ENCODE measurements at places on chromosomes 6 and 20. TPM values are rescaled to one million over a fixed set of nuclear protein-coding genes. Genes with fewer than 3 reads are reported as not detected.
A peak's percentile ranks its signal among the peaks of the same experiment; 100 is the strongest.

GRCh38 chr6:37190159-37190535 is 20.2 kb downstream of the PIM1 start:
- DNase-seq, result no peak

FLRT3 gene
- total RNA-seq, result 77.7 TPM

GRCh38 chr20:59561614-59562277 is 42.6 kb upstream of the PHACTR3 start:
- no peak for DNase-seq

- peak; percentile 60 for DNase-seq
Observed at GRCh38 chr20:62267543-62267942, 29.2 kb downstream of the OSBPL2 start.

DYNLT2 gene
- total RNA-seq, result 3.8 TPM

SEL1L2 gene
- total RNA-seq, result 0.52 TPM

DNA sequence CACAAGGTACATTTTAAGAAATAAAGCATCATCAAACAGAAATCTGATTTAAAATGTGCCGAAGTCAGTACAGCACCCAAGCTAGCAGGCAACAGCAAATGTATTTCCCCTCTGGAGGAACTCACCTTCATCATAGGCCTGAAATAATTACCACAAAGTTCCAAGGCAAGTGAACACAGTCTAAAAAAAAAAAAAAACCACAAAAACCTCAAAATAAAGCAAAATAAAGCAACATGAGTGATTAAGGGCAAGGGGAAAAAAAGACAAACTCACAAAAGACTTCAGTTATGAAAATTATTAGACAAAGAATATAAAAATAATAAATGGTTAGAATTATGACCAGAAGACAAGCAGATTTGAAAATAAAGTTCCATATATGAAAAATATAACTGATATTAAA is 10.4 kb downstream of the GPR63 start:
- DNase-seq, result no peak

- DNase-seq, result no peak
Observed at GRCh38 chr6:69835414-69836179, 30.8 kb upstream of the COL19A1 start.

DNA sequence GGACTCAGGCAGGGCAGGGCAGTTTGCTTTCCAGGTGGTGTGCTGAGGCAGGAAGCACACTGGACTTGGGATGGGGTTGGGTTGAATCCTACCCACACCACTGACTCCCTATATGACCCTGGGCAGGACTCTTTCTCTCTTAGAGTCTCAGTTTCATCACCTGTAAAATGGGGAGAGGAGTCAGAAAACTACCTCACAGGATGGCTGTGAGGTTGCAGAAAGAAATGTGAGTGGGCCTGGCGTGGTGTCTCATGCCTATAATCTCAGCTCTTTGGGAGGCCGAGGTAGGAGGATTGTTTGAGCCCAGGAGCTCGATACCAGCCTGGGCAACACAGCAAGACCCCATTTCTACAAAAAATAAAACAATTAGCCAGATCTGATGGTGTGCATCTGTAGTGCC is 67.2 kb downstream of the CD40 start:
- no peak for DNase-seq

TBXT gene
- not detected for total RNA-seq

RAET1E gene
- total RNA-seq, result 5.5 TPM

DNA sequence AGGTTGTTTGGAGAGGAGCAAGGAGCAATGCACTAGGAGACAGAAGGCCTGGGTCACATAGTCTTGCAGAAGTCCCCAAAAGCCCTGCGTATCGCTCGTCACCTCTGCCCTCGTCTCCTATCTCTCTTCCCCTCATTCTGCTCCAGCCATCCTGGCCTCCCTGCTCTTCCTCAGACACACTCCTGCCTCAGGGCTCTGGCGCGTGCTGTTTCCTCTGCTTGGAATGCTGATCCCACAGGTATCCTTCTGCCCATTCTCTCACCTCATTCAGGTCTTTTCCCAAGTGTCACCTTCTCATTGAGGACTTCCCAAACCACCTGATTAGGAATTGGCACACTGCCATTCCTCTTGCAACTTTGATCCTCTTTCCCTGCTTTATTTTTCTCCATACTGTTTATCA is 9.0 kb upstream of the SLC2A10 start:
- DNase-seq, result no peak

GRCh38 chr20:60583741-60584140 is 625.5 kb downstream of the CDH26 start:
- no peak for DNase-seq

DNA sequence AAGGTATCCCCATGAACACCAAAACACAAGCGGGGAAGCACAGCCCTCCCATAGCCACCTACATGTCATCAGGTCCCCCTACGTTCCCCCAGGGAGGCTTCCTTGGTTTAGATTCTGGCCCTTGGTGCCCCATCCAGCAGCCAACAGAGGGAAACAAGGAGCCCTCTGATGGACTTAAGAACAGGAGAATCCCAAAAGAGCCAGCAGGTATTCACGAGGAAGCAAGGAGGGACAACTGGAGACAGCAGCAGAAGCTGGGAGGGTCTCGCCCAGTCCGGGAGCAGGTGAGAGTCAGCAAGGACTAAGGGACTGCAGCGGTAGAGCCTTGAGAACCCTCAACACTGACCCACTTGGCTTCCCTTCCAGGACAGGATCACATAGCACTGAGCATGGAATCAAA is 58.4 kb upstream of the TOP1 start:
- DNase-seq, result peak; percentile 27

KHDC1L gene
- total RNA-seq, result not detected

- no peak for DNase-seq
Observed at GRCh38 chr6:52909131-52909530, 367 bp downstream of the GSTA3 start.

F13A1 gene
- 61.0 TPM for total RNA-seq

SLC17A5 gene
- 20.7 TPM for total RNA-seq

SPATA2 gene
- total RNA-seq, result 8.0 TPM

DNA sequence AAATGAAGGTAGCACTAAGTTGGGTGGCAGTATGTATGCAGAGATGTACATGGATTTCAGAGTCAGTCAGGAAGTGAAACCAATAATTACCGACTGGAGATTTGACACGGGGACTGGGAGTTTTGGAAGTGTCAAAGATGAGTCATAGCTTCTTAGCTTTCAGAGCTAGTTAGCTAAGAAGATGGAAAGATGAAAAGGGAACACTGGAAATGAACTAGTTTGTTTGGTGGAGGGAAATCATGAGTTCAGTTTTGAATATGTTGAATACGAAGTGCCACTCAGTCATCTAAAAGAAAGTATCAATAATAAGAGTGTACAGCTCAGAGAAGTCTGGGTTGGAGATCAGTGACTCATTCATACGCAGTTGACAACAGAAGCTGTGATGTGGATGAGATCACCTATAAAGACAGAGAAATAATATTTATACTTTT is 7.5 kb downstream of the ESF1 start:
- no peak for DNase-seq

SAYSD1 gene
- total RNA-seq, result 19.3 TPM

DNA sequence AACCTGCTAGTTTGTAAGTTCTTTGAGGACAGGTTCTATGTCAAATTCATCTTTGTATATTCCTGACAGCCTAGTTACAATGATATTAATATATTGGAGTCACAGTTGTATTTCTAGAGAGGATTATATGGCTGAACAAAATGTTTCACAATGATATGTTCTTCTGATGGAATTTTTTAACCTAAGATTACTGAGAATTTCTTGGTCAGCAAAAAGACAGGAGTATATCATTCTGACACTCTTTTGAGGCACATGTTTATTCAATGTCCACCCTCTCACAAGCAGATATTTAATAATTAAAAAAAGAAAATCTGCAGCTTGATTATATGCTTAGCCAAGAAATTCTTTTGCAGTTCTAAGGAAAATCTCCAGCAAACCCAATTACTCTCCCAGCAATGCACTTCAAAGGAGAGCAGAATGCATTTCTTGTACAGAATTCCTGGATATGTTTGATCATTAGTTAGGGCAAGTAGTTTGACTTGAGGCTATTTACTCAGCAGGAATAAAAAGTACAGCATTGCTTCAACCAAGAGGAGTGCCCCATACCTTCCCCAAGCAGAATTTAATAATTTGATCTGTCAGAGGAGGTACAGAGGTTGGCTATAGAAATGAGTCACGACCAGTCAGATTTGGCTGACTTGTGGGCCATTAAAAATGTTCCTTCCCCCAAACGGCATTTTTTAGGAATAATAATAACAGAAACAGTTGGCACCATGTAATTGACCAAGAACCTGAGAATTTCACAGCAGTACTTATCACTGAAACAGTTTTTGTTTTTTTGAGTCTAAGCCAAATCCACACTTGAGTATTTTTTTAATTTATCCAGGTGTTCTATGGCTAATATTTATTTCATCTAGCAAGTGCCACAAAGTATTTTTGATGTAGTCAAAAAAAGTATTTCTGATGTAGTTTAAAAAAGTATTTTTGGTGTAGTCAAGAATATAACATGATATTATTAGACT is 508.1 kb upstream of the FLRT3 start:
- no peak for DNase-seq

DNA sequence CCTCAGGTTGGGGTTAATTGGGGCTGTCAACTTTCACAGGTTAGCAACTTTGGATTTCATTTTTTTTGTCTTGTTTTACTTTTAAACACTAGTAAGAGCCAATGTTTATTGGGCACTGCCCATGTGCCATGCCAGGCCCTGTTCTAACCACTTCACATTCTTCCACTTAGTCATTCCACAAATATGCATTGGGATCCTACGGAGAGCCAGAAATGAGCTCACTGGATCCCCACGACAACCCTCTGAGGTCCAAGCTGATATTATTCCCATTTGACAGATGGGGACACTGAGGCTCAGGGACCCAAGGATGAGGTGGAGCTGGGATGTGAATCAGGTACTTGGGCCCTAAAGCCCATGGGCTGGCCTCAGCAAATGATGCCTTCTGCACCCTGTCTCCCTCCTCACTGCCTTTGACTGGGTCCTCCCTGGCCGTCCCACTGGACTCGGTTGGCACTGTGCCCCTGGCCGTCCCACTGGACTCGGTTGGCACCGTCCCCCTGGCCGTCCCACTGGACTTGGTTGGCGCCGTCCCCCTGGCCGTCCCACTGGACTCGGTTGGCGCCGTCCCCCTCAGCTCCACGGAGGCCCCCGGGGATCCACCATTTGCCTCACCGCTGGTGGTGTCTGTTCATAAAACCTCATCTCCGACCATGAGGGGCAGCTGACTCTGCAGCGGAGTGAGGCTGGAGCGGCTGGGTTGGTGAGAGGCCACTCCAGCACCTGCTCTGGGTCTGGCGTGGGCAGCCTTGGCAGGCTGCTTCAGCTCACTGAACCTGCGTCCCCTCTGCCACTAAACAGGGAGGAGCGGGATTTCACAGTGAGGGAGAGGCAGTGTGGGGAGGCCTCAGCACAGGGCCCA is 4.8 kb upstream of the PMEPA1 start:
- no peak for DNase-seq

FOXS1 gene
- not detected for total RNA-seq

DNA sequence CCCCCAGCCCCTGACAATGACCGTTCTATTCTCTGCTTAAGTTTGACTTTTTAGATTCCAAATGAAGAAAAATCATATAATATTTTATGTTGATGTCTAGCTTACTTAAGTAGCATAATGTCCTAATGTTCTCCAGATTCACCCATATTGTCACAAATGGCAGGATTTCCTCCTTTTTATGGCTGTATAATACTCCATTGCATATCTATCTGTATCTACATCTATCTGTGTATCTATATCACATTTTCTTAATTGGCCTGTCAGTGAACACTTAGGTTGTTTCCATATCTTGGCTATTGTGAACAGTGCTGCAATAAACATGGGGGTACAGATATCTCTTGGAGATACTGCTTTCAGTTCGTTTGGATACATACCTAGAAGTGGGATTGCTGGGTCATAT is 7.0 kb upstream of the LRP11 start:
- DNase-seq, result no peak

PHACTR1 gene
- total RNA-seq, result 14.1 TPM

HLA-DRA gene
- 297 TPM for total RNA-seq

GRCh38 chr20:23446505-23446904 is 6.2 kb downstream of the CST11 start:
- DNase-seq, result no peak

- no peak for DNase-seq
Observed at GRCh38 chr6:98627129-98627775, 207.1 kb upstream of the POU3F2 start.

PLCB4 gene
- total RNA-seq, result 22.9 TPM

BTNL2 gene
- not detected for total RNA-seq

PDE10A gene
- 47.0 TPM for total RNA-seq

NHLRC1 gene
- 4.1 TPM for total RNA-seq

Data from ureter (tissue), 1 donor.